ENCODE measurements at places on chromosomes 7 and 10.
A peak's percentile ranks its signal among the peaks of the same experiment; 100 is the strongest.

DNA sequence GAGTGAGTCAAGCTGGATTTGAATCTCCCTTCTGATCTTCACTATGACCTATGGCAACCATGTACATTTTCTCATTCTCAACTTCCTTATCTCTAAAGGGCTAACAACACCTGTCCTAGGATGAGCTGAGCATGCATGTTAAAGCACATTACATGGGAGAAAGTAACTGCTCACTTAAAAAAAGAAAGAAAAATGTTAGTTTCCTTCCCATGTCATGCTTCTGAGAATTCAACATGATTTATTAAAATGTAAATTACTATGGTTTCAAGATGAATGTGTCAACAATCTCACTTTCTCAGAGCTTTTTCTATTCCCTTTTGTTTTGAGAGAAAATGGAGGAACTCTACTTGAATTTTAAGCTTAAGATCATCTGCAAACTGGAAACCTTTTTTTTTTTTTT, 295.3 kb downstream of the SKIDA1 start:
- no peak for DNase-seq

- peak; percentile 62 for DNase-seq
Measured at GRCh38 chr7:83347945-83348444, 185.3 kb upstream of the PCLO start.

GRCh38 chr7:48004032-48004431, 24.6 kb upstream of the HUS1 start:
- DNase-seq, result no peak

GRCh38 chr10:124590216-124591122, 128.8 kb downstream of the LHPP start:
- DNase-seq, result no peak

DNA sequence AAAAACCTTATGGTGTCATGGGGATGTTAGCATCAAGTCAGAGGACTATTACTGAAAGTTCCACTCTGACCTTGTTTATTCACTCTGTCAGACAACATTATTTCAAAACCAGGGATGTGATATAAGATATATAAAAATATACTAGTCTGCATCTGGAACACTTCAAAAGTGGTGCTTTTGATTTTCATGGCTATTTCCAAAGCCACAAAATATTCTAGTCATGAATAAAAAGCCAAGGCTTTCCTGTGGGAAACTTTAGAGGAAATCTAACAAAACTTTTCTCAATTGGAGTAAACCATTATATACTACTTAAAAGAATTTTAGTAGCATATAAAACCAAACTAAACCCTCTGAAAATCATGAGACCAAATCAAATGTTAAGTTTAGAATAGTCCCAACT, 205.2 kb downstream of the TMEM26 start:
- no peak for DNase-seq

GRCh38 chr10:121694966-121695643, 96.9 kb upstream of the FGFR2 start:
- no peak for DNase-seq

- DNase-seq, result no peak
Measured at GRCh38 chr10:35219292-35219691, 92.6 kb downstream of the CREM start.

DNA sequence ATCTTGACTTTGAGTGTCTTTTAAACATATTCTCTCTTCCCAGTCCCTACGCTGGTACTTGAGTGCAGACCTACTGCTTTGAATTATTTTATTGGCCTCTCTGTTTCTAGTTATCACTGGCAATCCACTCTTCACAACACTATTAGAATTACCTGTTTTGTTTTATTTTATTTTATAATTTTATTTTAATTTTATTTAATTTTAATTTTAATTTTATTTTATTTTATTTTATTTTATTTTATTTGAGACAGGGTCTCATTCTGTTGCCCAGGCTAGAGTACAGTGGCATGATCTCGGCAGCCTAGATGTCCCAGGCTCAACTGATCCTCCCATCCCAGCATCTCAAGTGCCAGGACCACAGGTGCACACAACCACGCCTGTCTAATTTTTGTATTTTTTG, 6.8 kb downstream of the STK17A start:
- DNase-seq, result no peak

GRCh38 chr10:127195041-127195506, 1.3 kb downstream of the INSYN2A start:
- DNase-seq, result no peak

GRCh38 chr7:127819975-127820731, 168.2 kb downstream of the SND1 start:
- DNase-seq, result no peak
